ENCODE measurements at places on chromosomes 6 and 20.

GRCh38 chr6:10347561-10348327 is 67.1 kb downstream of the TFAP2A start:
- DNase-seq = no peak

- DNase-seq = no peak
Measured at GRCh38 chr20:483815-484644, 21.7 kb upstream of the TBC1D20 start.

DNA sequence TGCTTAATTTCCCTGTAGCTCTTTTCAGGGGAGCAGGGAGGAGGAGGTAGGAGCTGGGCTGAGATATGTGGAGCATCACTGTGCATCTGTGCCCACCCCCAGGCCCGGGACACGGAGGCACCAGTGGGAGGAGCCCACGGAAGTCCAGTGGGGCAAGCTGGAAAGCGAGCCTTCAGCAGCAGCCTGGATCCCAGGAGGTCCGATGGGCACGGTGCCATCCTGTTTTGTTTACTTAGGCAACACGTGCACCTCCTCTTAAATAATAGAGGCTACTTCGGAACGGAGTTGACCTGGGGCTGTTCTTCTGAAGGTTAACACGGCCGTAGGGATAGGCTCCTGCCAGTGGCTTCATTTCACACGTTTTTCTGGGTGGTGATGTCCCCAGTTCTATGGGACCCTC is 51.6 kb downstream of the CDH4 start:
- DNase-seq = no peak

- no peak for DNase-seq
Measured at GRCh38 chr6:47016909-47017308, 25.2 kb downstream of the ADGRF1 start.

- DNase-seq = no peak
Measured at GRCh38 chr20:2559651-2560050, 23.3 kb downstream of the TMC2 start.

GRCh38 chr6:80519811-80520594 is 413.5 kb downstream of the BCKDHB start:
- DNase-seq = no peak

- DNase-seq = no peak
Measured at GRCh38 chr20:2207770-2208097, 88.1 kb upstream of the TGM3 start.

- no peak for DNase-seq
Measured at GRCh38 chr6:15515226-15515625, 147.6 kb downstream of the DTNBP1 start.

DNA sequence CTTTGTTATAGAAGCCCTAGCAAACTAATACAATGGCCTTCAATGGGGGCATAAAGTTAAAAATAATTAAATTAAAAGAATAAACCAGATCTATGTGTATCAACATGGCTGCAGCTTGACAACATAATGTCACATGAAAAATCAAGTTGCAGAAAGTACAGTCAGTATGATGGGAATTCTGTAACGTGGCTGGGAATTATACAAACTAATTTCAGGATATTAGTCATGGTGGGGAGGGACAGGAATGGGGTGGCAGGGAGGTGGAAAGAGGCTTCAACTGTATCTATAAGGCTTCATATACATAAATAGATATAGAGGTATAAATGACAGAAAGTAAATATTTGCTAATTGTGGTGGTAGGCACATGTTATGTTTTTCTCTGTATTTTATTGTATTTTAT is 107.1 kb downstream of the UNC5CL start:
- no peak for DNase-seq
